ENCODE measurements at places on chromosomes 3 and 15.

DNA sequence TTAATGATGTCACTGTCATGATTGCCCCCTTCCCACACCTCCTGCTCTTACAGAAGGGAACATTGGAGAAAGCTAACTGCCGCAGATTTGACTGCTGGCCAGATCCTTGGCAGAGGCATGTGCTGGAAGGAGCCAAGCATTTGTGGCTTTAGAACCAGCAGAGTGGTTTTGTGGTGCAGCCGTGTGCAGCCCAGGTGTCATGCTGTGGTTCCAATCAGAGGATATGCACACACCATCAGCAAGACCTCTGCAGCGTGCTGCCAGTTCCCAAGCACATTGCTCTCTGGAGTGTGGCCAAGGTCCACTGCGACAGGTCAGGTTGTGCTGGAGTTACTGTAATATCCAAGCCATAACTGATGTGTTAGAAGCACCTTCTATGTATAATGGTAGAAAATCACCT is 61.6 kb downstream of the OTOL1 start:
- peak; percentile 29 for DNase-seq

GRCh38 chr3:182957676-182958266 is 22.6 kb downstream of the DCUN1D1 start:
- peak; percentile 13 for DNase-seq

GRCh38 chr3:136055491-136055890 is 90.0 kb downstream of the PPP2R3A start:
- DNase-seq: no peak

GRCh38 chr3:72246685-72247084 is 461.7 kb upstream of the PROK2 start:
- DNase-seq: no peak

GRCh38 chr3:169748670-169749069 is 16.2 kb downstream of the TERC start:
- peak; percentile 67 for DNase-seq

DNA sequence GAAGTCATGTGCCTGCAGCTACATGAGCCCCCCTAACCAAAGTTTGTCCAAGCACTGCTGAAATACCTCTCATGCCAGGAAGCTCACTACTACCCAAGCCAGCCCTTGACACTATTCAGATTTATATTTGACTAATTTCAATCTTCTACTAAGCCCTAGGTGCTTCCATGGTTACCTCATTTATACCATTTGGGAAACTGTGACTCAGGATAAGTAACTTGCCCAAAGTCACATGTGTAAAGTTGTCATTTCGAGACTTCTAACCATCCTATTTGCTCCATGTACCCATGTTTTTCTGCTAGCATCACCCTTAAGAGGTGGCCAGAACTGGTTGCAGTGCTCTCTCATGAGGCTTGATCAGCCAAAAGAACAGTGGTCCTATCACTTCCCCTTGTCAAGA is 20.7 kb upstream of the TIMP4 start:
- no peak for DNase-seq

GRCh38 chr3:131072099-131072559 is 45.5 kb downstream of the NEK11 start:
- DNase-seq: no peak

GRCh38 chr15:74426404-74427281 is 7.1 kb downstream of the SEMA7A start:
- DNase-seq: no peak

GRCh38 chr3:82044930-82045705 is 283.7 kb upstream of the GBE1 start:
- peak; percentile 96 for DNase-seq

DNA sequence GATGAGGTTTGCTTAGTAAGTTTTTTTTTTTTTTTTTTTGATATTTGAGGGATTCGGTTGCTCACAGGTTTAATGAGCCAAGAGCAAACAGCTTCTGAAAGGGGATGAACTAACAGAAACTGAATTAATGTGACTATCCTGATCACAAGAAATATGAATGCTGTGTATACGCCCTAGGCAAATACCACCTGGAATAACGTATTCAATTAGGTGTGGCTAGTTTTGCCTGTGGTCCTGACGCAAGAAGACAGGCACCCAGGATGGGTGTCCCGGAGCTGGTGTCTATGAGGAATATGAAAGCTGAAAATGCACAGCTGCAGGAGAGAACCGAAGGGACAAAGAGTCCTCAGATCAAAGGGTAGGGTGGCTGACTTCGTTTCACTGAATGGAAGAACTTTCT is 14.6 kb downstream of the LSG1 start:
- peak; percentile 73 for DNase-seq

- DNase-seq: no peak
Measured at GRCh38 chr3:12999147-13000140, 73.8 kb downstream of the IQSEC1 start.

DNA sequence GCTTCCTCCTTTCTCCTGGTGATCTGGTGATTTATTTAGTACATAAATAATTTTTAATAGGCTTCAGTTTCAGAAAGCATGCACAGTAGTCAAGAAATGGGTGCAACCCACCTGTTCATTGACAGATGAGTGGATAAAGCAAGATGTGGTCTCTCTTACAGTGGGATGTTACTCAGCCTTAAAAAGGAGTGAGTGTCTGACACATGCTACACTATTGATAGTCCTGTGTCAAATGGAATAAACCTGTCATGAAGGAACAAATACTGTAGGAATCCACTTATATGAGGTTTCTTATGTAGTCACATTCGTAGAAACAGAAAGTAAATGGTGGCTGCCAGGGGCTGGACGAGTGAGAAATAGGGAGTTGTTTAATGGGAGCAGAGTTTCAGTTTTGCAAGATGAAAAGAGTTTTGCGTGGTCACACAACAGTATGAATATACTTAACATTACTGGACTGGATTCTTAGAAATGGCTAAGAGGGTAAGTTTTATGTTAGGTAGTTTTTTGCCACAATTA is 56.0 kb upstream of the PPARG start:
- no peak for DNase-seq

- DNase-seq: no peak
Measured at GRCh38 chr15:46670258-46670657, 1035.4 kb downstream of the SQOR start.

- DNase-seq: no peak
Measured at GRCh38 chr3:155661760-155662159, 83.1 kb downstream of the PLCH1 start.

DNA sequence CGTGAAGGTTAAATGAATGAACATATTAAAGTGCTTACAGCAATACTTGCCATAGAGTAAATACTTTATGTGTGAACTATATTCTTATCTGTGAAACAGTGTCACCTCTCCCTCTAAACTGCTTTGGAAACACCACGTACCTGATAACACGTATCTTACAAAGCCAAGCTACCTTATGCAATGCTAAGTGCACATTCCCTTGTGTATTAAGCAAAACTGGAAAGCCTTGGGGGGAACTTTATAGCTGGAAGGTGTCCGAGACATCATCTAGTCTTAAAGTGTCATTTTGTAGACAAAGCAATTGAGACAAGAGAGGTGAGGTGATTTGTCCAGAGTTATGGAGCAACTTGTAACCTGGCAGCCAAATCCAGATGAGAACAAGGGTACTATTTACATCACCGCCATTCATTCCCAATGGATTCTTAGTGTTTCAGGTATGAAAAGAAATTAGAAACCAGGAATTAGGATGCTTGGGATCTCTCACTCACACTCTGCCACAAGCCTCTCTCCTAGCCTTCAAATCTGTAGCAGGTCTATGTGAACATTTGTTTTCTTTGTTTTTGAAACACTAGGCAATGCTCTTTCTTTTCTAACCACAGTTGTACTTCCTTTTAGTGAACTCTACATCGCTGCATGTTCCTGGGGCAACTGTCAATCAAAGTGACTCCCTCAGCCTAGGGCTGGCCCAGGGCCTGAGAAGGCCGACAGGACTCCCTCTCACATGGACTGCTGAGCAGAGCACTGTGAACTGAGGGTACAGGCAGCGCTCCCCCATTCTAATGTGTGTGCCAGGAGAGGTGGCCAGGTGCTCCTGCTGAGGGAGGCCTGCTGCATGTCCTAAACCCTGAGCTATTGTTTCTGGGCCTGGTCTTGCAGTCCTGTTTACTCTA is 13.9 kb upstream of the MGLL start:
- DNase-seq: no peak

DNA sequence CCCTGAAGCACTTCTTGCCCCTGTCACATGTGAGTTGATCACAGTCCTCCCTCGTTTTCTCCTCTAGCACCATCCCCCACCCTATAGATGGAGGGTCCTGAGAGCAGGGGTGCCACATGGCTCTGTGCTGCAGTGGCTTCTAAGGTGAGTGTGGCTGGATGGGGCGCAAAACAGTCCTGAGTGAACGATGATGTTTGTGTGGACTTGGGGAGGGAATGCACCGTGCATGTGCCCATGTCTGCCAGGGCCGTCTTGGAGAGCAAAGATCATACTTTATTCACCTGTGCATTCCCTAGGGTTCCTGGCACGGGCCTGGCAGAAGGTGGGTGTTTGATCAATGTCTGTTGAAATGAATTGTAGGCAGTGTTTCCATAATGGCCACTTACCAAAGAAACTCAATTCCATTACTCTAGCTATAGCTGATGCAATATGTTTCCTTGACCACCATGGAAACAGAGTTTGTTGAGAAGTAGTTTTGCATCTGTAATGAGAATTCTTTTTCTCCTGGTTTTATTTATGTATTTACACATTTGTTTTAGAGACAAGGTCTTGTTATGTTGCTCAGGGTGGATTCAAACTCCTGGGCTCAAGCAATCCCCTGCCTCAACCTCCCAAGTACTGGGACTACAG is 58.0 kb downstream of the ABTB1 start:
- no peak for DNase-seq

DNA sequence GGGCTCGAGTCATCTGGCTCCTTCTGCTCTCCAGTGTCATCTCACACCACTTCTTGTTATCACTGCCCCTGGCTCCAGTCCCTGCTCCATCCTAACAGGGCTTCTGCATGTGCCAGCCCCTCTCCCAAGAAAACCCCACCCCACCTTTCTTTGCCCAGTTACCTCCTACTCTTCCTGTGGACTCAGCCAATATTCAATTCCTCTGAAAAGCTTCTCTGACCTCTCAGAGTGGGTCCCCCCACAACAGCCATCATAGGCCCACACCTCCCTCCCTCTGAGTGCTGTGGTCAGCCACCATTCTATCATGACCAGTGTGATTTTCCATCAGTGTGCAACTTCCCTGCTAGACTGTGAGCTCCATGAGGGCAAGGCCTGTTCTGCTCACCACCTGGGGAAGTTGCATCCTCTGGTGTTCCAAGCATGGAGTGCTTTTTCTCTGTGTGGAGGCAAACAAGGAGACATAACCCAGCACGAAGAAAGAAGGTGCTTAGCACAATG is 71.6 kb downstream of the ADCY5 start:
- DNase-seq: no peak

DNA sequence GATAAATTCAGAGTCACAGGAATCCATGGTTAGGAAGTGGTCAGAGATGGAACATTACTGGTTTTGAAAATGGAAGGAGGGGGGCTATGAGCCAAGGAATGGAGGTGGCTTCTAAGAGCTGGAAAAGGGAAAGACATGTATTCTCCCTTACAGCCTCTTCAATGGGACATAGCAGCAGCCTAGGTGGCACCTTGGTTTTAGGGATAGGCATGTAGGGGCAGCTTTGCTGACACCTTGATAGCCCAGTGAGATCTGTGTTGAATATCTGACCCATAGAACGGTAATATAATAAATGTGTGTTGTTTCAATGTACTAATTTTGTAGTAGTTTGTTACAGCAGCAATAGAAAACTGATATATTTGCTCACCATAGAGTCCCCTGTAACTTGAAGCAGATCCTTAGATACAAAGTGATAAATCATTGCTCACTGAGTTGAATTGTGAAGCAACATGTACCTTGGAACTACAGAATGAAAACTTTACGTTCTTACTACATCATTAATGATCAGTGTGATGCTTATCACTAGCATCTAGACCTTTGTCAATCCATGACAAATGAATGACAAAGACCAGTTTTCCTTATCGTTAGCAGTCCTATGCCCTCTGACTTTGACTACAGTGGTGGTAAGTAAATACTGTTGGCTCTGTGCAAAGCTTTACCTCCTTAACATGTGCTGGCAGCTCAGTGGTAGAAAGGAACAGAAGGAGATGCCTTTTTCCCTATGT is 53.8 kb downstream of the TMEM45A start:
- no peak for DNase-seq

DNA sequence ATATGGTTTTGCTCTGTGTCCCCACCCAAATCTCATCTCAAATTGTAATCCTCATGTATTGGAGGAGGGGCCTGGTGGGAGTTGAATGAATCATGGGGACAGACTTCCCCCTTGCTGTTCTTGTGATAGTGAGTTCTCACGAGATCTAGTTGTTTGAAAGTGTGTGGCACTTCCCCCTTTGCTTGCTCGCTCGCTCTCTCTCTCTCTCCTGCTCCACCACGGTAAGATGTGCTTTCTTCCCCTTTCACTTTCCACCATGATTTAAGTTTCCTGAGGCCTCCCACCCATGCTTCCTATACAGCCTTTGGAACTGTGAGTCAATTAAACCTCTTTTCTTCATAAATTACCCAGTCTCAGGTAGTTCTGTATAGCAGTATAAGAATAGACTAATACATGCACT is 60.7 kb downstream of the GSK3B start:
- no peak for DNase-seq

DNA sequence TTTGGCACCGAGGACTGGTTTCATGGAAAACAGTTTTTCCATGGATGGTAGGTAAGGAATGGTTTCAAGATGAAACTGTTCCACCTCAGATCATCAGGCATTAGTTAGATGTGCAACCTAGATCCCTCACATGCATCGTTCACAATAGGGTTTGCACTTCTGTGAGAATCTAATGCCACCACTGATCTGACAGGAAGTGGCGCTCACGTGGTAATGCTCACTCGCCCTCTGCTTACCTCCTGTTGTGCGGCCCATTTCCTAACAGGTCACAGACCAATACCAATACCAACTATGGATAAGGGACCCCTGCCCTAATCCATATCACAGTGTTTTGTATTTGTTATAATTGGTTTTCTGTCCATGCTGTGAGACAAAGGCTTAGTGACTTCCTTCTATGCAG is 58.9 kb downstream of the SLMAP start:
- no peak for DNase-seq

- DNase-seq: peak; percentile 29
Measured at GRCh38 chr3:195352895-195353488, 82.0 kb upstream of the XXYLT1 start.

- DNase-seq: no peak
Measured at GRCh38 chr3:159609625-159610024, 379.0 kb upstream of the IL12A start.

GRCh38 chr15:61076598-61077170 is 152.4 kb downstream of the RORA start:
- no peak for DNase-seq

DNA sequence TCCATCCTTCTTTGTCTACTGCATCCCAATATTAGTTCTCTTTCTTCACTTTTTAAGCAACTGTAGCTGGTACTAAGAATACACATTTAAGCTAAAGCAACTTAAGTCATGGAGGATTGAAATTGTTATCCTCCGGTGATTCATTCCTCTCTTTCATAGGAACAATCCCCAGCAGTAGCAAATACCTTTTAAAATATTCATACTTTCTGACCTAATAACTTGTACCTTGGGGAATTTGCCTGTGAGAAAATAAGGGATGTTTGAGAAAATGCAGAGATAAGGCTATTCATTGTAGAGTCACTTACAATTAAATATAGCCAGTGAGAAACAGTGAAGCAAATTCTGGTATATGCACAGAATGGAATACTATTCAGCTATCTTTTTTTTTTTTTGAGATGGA is 66.0 kb downstream of the VPS13C start:
- no peak for DNase-seq
